GM13976 (cell line): ENCODE measurements at places on chromosomes 5 and 9.
A peak's percentile ranks its signal among the peaks of the same experiment; 100 is the strongest.

GRCh38 chr5:3595006-3595961, at the start of gene IRX1:
Gene IRX1 (plus strand): TSS chr5:3595832. CDS start chr5:3596106, 274 bp downstream.
- DNase-seq = no peak

- DNase-seq = no peak
These were observed 246.3 kb upstream of the DAP start for GRCh38 chr5:11007269-11007870.

GRCh38 chr5:37645707-37646106, 194.1 kb downstream of the GDNF start:
- no peak for DNase-seq

GRCh38 chr5:11890777-11891176, 13.5 kb downstream of the CTNND2 start:
- DNase-seq = no peak

GRCh38 chr5:143573568-143574170, 170.2 kb upstream of the NR3C1 start:
- peak; percentile 12 for DNase-seq

- peak; percentile 27 for DNase-seq
These were observed 637 bp upstream of the SMC5 start for GRCh38 chr9:70257991-70258691.

DNA sequence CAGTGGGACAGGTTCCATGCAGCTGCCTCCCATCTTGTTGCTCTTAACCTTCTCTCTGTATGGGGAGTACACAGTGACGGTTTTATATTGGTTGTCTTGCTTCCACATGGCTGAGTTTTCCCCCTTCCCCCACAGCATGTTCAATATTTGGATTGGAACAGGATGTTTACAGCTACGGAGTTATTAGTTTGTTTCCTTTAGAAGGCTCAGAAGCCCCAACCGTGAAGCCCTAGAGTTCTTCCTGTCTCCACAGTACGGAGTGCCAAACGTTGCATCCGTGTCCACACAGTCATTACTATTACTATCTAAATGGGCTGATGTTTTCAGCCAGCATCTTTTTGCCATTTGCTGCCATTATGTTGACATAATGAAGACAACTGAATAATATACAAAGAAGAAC, 277.5 kb downstream of the MARCHF11 start:
- DNase-seq = no peak

- no peak for DNase-seq
These were observed 109.8 kb downstream of the SERINC5 start for GRCh38 chr5:80146046-80146445.

DNA sequence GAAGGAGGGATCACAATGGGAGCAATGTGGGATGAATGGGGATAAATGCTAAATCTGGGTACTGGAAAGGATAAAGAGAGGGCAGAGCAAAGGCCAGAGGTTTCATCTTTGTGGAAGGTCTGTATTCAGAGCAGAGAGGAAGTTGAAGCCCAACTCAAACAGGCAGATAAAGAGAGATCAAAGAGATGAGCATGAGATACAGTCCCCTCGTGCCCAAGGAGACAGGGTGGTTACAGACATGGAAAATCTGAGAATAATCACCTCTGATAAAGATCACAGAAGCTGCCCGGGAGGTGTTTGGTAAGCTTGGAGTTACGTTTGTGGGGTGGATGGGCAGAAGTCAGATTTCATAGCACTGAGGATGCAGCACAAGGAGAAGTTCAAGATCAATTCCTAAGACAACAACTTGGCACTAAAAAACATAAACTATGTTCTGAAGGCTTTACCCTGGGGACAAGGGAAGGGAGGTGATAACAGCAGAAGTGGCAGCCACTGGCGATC, 459 bp upstream of the ERAP2 start:
- no peak for DNase-seq

DNA sequence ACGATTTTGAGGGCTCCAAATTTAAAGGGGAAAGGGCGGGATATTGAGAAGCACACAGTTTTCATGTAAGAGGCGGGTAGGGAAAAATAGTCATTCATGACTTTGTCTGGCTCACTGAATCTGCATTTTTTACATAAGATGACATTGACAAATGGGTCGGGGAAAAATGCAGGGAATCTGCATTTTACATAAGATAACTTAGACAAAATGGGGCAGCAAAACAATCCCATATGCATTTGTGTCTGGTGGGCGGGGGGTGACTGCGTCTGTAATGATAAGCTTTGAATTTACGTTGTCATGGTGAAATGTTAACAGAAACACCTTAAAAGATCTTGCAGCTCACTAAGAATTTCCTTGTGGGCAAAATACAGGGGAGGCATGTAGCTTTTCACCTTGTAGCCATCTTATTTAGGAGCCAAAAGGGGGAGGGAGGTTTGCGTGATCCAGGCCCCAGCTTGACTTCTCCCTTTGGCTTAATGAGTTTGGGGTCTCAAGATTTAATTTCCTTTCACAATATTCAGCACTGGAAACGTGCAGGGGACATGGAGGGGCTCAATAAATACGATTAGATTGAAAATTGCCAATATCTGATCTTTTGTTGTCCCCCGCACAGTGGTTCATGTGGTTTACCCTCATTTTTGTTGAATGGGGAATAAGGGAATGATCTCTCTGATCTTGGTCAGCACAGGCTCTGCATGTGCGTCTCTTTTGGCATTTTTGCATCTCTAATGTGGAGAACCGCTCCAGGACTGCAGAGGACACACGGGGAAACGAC, 41.1 kb upstream of the GADD45G start:
- no peak for DNase-seq

DNA sequence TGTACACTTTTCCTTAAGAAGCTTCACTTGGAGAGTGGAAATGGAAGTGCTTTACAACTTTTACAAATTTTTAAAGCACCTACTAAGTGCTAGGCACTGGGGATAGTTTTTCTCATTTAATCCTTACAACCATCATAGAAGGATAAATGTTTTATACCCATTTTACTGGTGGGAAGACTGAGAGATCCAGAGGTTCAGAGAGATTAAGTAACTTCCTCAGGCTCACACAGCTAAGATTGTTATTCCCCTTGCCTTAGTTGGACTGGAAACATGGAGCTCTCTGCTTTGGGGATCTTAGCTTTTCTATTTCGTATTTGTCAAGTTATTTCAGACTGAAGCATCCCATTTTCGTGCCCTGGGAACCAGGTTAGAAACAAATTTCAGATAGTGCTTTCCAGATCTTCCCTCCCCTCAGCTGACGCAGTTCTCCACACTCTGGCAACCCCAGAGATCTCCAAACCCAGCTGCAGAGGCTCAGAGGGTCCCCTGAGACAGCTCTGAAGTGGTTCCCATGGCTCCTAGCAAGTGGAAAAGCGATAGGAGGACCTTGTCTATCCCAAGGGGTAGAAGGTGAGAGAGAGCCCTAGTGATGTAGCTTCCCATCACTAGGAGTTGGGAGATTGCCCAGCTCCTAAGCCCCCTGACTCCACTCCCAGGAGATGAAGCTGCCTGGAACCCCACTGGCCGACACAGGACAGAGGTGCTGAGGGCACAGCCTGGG, 16.2 kb upstream of the GABBR2 start:
- no peak for DNase-seq

GRCh38 chr5:94968507-94969095, 316.3 kb downstream of the MCTP1 start:
- DNase-seq = peak; percentile 41

GRCh38 chr5:76715736-76716455, at the start of gene F2R:
Gene F2R (plus strand): TSS chr5:76716126. CDS start chr5:76716308, 182 bp downstream.
- DNase-seq = peak; percentile 87

GRCh38 chr5:34038390-34038789, 4.6 kb downstream of the C1QTNF3 start:
- DNase-seq = no peak

- DNase-seq = no peak
These were observed 34.4 kb upstream of the SLC25A51 start for GRCh38 chr9:37938121-37938891.

- no peak for DNase-seq
These were observed 131.8 kb downstream of the TAF11L14 start for GRCh38 chr5:17766031-17766430.

DNA sequence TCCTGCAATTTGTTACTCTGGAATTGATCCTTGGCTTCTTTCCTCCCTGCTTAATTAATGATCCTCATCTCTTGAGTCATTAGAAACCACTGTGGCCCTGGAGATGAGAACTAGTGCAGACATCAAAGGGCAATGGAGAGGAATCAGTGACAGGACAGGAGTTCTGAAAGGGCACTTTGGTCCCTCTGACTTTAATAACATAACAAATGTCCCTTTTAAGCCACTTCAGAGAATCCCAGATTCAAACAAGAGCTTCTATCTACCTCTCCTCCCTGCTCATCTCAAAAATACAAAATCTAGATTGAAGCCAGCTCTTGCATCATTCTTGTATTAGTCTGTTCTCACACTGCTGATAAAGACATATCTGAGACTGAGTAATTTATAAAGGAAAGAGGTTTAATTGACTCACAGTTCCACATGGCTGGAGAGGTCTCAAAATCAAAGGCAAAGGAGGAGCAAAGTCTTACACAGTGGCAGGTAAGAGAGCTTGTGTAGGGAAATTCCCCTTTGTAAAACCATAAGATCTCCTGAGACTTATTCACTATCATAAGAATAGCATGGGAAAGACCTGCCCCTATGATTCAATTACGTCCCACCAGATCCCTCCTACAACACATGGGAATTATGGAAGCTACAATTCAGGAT, 139.1 kb downstream of the PLPPR1 start:
- DNase-seq = no peak

- DNase-seq = no peak
These were observed 450 bp downstream of the GPBP1 start for GRCh38 chr5:57174128-57174889.

GRCh38 chr5:113246361-113246870, 188.4 kb downstream of the TSSK1B start:
- DNase-seq = no peak

- peak; percentile 33 for DNase-seq
These were observed at the start of gene DMRTA1 for GRCh38 chr9:22446589-22446949. Gene DMRTA1 (plus strand): TSS chr9:22446824. CDS start chr9:22447066, 242 bp downstream.

GRCh38 chr5:143554918-143555477, 151.5 kb upstream of the NR3C1 start:
- DNase-seq = no peak

DNA sequence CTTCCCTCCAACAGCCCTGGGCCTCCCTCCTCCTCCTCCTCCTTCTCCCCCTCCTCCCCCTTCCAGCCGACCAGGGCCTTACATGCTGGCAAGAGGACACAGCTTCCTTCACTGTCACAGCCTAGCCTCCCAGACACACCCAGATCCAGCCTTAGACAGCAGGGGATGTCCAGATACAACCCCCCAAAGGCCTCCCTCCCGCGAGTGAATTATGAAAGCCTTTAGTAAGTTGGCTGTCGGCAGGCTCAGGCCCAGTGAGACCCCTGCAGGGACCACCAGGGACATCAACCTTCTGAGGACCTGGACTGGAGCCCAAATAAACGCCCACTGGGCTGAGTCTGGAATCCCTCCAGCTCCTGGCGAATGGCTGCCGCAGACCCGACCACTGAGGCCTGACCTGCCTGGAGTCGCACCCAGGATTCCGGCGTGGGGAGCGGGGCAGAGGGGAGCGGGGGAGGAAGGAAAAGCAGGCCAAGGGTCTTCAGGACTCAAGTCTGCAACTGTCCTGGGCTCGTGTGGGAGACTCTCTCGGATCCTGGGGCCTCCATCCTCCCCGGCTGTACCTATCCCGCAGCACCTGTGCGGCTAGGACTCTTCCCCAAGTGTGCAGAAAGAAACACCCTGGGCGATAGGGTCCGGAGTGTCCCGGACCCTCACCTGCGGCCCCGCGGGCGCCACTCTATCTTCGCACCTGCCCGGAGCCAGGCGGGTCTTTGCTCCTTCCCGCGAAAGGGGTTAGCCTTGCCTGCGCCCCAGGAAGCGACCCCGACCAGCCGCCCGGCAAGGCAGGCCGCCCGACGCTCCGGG, 705 bp downstream of the SEPTIN8 start:
- peak; percentile 58 for DNase-seq

GRCh38 chr9:134988706-134989105, 71.0 kb upstream of the FCN1 start:
- no peak for DNase-seq

- DNase-seq = no peak
These were observed 3.8 kb downstream of the NOL6 start for GRCh38 chr9:33469891-33470290.

- no peak for DNase-seq
These were observed 52.8 kb downstream of the ARL15 start for GRCh38 chr5:54257366-54258118.

- DNase-seq = no peak
These were observed 29.1 kb upstream of the BNC2 start for GRCh38 chr9:16899606-16900005.

DNA sequence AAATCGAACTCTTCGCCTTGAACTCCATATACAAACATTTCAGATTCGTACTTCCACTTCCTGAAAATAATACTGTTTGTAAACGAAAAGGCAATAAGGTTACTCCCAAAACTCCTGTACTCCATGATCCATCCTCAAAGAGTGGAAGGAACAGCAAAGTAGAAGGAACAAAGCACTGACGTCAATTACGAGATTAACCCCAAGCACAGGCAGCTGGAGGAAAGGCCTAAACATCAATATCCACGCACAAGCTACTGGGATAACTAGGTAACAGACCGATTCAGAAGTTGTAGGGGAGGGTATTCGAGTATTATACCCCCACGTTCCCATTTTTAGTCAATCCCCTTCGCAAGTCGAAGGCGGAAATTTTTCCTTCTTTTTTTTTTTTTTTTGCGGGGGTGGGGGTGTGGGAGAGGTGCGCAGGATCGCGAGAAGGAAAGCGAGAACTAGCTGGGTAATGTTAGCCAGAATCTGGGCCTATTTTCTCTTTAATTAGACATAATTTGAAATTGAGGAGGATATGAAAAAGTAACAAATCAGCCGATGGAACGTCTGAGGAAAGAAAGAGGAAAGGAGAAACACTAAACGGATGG, 909 bp downstream of the AFF4 start:
- peak; percentile 51 for DNase-seq

GRCh38 chr5:148928141-148928540, 101.7 kb downstream of the ADRB2 start:
- DNase-seq = no peak

DNA sequence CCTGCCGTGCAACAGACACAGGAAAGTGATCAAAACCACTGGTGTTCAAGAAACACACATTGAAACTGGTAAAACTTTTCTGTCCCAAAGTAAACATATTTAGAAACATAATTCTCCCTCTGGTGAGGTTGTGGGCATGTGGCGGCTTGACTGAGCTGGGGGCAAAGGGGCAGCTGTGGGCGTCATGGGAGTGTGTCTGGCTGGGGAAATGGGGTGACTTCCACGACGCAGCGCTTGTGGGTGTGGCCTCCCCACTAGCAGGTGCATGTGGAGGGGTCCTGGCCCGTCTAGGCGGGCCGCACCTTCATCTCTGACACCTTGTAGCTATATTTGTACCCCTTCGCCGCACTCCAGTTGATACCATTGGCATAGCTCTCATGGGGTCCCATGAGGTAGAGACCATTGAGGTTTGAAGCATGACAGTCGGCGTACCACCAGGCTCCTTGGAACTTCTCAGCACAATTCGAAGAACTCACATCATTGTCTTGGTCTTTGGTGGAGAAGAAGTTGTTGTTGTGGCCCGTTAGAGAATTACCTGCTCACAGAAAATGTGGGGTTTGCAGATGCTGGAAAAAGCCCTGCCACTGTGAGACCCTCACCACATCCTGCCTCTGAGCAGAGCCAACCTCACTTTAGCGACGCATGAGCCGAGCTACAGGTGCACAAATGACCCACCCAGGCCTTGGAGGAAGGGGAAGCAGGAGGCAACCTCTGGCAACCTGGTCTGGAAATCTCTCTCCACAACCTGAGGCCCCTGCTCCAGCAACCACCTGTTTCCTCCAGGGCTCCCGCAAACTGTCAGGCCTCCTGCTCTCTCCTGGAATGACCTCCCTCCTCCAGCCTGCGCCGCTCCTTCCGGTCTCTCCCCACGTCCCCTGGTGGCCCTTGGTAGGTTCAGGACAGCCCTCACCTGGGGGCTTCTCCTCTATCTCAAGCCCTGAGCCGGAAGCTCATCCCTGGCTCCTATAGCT, 7.9 kb downstream of the FCN1 start:
- DNase-seq = no peak
